CD4-positive, alpha-beta T cell treated with Interleukin-1 beta for 1 hour (primary cell): ENCODE measurements at places on chromosomes 3 and 15.

GRCh38 chr3:144294659-144295538 lies 323.3 kb downstream of the DIPK2A start:
- no peak for DNase-seq

GRCh38 chr3:148149556-148149955 lies 548.1 kb upstream of the AGTR1 start:
- no peak for DNase-seq

GRCh38 chr15:39414201-39414600 lies 166.7 kb upstream of the THBS1 start:
- no peak for DNase-seq

DNA sequence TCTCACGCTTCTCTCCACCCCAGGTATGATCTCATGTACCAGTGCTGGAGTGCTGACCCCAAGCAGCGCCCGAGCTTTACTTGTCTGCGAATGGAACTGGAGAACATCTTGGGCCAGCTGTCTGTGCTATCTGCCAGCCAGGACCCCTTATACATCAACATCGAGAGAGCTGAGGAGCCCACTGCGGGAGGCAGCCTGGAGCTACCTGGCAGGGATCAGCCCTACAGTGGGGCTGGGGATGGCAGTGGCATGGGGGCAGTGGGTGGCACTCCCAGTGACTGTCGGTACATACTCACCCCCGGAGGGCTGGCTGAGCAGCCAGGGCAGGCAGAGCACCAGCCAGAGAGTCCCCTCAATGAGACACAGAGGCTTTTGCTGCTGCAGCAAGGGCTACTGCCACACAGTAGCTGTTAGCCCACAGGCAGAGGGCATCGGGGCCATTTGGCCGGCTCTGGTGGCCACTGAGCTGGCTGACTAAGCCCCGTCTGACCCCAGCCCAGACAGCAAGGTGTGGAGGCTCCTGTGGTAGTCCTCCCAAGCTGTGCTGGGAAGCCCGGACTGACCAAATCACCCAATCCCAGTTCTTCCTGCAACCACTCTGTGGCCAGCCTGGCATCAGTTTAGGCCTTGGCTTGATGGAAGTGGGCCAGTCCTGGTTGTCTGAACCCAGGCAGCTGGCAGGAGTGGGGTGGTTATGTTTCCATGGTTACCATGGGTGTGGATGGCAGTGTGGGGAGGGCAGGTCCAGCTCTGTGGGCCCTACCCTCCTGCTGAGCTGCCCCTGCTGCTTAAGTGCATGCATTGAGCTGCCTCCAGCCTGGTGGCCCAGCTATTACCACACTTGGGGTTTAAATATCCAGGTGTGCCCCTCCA lies 19.1 kb downstream of the TYRO3 start:
- DNase-seq: no peak

- no peak for DNase-seq
These were observed 11.4 kb downstream of the TM4SF1 start for GRCh38 chr3:149366031-149366430.

- no peak for DNase-seq
These were observed 393.6 kb upstream of the TPM1 start for GRCh38 chr15:62648954-62649353.

DNA sequence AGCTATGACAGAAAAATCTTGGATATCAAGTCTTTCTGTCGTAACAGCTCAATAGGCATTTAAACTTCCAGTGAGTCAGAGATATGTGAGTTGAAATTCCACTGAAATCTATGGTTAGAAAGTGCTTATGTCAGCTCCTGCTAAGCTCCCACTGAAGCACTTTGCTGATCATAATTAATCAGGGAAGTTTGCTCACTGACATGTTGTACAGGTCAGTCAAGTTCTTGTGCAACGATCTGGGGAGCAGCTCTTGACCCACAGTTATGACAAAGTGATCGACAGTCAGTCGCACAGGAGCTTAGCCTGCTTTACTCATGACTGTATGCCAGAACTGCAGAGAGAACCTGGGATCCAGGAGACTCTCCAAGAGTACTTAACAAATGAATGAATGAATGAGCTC lies 453.5 kb downstream of the SOX2 start:
- no peak for DNase-seq

DNA sequence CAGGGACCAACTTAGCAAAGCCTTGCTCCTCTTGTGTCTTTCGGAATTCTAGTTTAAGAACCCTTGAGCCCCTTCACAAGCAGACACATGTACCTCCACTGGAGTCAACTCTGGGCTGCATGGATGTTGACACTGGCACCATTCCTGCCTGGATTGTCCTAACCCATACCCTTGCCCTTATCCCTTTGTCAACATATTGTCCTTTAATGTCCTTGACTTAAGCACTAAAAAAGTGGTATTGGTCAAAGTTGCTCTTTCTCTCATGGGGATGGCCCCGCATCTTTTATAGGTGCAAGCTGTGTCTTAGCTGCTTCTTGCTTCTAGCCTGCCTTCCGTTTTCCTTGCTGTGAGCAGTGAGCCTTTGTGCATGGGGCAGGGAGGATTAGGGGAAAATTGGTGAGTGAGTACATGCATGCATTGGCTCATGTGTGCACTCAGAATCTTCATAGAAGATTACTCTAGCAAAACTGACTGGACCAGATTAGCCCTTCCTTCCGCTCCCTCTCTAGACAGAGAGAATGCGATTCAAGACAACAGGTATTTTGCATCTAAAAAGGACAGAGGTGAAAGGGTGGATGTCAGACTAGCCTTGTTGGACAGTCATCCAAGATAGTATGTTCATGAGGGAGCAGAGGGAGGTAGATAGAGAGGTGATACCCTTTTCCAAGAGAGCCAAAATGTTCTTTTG lies 42.4 kb downstream of the TGFBR2 start:
- no peak for DNase-seq

GRCh38 chr3:78706906-78707523 lies 1060.8 kb downstream of the ROBO1 start:
- no peak for DNase-seq

DNA sequence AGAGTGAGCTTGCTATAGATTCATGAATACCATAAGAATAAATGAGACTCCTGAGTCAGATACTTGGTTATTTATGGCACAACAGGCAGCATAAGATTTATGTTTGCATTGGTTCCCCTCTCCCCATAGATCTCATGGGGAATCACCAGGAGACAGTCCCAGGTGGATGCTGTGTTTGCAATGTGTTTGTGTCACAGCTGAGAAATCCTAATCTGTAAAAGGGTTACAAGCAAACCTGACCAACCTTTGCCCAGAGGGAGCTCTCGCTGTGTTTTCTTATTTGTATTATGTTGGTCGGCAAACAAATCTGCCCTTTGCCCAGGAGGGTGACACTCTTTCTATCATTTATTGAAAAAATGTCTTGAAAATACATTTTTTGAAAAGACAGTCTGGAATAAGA lies 236.2 kb downstream of the ZPLD1 start:
- no peak for DNase-seq

DNA sequence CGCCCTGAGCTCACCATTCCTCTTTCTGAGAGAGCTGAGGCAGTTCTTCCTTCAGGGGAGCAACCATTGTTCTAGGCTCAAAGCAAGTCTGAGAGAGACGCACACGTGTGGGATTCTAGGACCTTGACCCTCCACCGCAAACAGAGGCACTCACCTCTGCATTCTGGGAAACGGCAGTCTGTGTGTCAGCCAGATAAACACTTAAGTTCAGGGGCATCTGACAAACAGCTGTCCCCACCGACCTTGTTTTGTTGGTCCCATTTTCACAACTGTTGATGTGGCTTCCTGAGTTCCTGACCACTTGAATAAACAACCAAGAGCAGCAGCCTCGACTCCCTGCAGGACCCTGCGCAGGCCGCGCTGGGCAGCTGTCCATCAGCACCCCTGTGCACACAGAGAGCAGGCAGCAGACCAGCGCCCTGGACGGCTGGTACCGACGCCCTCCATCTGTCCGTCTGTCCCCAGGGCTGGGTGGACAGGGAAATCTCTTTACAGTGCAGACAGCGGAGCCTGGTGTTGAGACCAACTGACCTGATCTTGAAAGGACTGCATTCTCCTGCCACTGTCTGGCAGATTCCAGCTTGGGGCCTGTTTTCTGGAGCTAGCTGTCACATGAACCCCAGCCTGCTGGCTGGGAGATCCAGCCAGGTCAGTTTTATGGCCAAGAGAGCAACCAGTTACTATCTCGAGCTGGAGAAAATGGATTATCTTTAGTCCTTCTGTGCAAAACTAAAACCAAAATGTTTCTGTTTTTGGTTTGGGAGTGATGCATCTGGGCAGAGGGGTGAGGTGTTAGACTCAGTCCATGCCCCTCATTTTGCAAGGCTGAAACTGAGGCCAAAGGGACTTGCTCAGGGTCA lies 64.2 kb downstream of the FAM43A start:
- DNase-seq: no peak

- DNase-seq: no peak
These were observed 73.6 kb downstream of the ADCY5 start for GRCh38 chr3:123375014-123375940.

- no peak for DNase-seq
These were observed 54.9 kb downstream of the ATOSA start for GRCh38 chr15:52624262-52624661.

DNA sequence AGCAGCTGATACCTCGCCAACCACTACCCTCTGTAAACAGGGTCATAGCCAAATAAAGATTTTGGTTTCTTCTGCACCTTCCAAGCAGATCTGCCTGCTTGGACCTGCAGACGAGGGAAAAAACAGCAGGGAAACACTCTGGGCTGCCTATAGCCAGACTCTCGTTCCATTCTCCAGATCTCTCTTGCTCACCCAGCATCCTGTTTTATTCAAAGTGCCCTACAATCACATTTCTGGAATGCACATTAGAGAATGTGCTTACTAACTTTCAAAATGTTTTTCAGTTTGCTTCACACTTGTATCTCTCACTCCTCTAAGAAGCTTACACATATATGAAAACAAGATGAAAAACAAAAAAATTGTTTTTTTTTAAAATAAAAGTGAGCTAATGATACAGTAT lies 71.4 kb downstream of the MLH1 start:
- no peak for DNase-seq

- no peak for DNase-seq
These were observed 60.9 kb downstream of the ST8SIA2 start for GRCh38 chr15:92454555-92455105.

- DNase-seq: peak; percentile 79
These were observed 961.0 kb upstream of the CFAP20DC start for GRCh38 chr3:60010781-60011180.

GRCh38 chr15:55552926-55553325 lies 35.2 kb downstream of the PYGO1 start:
- no peak for DNase-seq

- DNase-seq: peak; percentile 75
These were observed 5.1 kb upstream of the SLC25A38 start for GRCh38 chr3:39378088-39378487.

DNA sequence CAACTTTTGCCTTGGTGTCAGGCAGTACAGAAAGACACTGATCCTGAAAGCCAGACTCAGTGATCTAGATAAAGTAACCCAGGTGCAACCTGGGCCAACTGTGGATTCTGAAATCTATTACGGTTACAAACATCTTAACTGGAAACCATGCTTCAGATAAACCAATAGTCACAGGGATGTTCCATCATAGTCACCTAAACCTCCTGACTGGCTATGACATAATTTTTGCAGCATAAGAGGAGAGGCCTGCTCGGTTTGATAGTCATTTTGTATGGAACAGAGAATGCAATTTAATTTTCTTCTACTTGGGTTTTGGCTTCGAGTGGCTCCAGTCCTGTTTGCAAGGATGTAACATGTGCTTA lies 3.7 kb downstream of the SLCO3A1 start:
- DNase-seq: peak; percentile 21
